ENCODE measurements at places on chromosomes 7 and 10.

DNA sequence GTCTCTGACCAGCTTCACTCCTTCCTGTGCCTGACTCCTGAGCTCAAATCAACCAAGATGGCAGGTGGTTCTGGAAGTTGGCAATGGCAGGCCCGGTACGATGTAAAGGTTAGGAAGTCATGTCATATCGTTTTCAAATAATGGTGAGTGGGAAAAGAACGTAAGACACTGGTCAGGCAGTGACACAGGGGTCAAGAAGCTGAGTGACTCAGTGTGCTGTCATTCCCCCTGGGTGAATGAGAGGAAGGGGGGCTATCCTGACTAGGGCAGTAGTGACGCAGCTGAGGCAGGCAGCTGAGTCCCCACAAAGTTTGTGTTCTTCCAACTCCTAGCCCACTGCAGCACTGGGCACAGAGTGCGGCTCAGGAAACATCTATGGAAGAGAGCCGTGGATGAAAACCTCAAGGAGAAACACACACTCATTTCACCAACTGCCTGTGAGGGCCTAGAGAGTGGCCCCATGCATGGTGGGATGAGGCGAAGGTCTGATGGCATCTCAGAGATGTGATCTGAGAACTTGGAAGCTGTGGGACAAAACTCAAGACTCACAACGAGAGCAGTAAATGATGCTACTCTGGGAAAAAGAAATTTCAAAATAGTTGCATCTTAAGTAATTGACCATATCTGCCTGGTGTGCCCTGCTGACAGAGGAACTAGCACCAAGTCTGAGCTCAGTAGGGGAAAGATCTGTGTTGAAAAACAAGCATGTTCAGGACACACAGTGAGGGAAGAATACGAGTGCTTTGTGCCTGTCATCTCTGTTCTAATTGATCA, 23.2 kb downstream of the CREB3L2 start:
- no peak for DNase-seq

- no peak for DNase-seq
Measured at GRCh38 chr7:157806711-157807110, 469.9 kb downstream of the DNAJB6 start.

DNA sequence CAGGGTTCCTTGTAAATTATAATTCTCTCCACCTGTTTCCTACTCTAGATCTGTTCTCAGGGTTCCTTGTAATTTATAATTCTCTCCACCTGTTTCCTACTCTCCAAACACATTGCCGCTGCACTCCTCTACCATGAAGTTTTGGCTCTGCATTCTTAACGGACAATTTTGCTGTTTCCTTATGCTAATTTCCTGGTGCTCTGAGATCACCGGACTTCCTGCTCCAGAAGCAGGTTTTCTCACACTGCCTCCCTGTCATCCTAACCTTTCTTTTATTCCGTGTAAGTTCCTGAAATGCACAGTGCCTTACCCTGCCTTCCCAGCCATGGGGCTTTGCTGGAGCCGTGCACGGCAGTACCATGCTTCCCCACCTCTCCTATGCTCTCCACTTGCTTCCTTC, 256.8 kb downstream of the PLXNA4 start:
- no peak for DNase-seq

- peak; percentile 91 for DNase-seq
Measured at GRCh38 chr7:27165089-27165995, at the start of gene HOXA9. Gene HOXA9 (minus strand): TSS chr7:27165537. CDS start chr7:27165457, 80 bp downstream.

GRCh38 chr10:91247360-91248111, 27.1 kb downstream of the PCGF5 start:
- DNase-seq, result no peak

DNA sequence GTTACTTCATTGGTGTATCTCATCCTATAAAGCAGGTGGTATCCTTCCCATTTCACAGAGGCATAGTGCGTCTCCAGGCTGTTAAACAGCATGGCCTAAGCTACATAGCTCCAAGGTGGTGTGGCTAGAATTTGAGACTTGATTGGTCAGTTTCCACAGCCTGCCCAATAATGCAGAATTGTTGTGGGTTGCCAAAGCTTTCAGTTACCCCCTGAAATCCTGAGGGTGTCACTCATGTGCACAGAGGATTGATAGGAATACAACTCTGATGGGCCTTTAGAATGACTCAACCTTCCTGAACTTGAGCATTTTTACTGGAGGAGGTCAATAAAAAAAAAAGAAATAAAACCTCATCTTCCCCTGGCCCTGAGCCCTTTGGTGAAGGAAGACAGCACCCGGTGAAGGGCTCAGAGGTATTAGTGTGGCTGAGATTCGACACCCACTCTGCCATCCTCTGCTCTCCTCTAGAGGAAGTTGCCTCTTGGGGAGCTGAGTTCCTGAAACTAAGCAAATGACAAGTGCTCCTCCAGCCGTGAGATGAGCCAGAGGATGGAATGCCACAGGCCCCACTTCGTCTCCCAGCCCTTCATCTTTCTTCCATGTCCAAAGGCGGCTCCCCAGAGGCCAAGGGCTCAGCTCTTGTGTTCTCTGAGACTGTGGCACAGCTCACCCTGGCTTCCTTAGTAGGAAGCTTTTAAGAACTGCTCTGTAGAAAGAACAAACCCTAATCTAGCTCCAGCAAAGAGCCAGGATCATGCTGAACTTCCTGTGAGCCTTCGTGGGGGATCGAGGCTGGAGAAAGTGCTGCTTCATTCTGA, 1.0 kb downstream of the ACSL5 start:
- no peak for DNase-seq

- DNase-seq, result no peak
Measured at GRCh38 chr10:92291921-92292845, 1.2 kb downstream of the MARCHF5 start.

DNA sequence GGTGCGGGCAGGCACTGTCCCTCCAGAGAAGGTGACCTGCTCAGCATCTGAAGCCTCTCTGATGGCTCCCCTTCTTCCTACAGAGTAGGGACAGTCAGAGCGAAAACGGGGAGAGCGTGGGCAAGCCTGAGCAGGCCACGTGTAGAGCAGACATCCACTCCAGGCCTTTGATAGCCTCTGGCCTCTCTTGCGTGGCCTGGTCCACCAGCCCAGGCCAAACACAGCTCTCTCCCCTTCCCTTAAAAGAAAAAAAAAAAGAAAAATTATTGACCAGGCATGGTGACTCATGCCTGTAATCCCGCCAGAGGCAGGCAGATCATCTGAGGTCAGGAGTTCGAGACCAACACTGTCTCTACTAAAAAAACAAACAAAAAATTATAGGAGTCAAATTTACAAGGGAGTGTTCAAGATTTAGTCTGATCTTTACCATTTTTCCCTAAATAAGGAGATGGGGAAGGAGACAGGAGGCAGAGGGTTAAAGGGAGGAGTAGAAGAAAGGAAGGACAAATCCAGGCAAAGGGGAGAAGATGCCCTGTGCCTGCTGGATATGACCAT, 84.8 kb downstream of the PLXNA4 start:
- DNase-seq, result no peak

- DNase-seq, result no peak
Measured at GRCh38 chr10:35015843-35016408, 74.2 kb downstream of the CUL2 start.

DNA sequence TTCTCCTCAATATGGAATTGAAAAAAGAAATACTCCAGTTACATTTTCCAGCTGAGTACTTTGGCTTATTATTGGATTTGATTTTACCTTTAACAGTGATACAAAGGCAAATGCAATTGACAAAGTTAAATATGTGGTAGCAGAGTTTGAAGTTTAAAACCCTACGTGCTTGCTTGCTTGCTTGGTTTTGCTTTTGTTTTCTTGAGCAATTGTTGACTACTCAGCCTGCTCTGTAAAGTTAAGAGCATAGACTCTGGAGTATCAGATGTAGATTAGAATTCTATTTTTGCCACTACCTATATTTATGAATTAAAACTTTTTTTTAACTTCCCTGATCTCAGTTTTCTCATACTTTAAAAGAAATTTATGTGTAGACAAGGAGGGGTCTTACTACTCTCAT, 51.4 kb downstream of the PCDH15 start:
- no peak for DNase-seq

DNA sequence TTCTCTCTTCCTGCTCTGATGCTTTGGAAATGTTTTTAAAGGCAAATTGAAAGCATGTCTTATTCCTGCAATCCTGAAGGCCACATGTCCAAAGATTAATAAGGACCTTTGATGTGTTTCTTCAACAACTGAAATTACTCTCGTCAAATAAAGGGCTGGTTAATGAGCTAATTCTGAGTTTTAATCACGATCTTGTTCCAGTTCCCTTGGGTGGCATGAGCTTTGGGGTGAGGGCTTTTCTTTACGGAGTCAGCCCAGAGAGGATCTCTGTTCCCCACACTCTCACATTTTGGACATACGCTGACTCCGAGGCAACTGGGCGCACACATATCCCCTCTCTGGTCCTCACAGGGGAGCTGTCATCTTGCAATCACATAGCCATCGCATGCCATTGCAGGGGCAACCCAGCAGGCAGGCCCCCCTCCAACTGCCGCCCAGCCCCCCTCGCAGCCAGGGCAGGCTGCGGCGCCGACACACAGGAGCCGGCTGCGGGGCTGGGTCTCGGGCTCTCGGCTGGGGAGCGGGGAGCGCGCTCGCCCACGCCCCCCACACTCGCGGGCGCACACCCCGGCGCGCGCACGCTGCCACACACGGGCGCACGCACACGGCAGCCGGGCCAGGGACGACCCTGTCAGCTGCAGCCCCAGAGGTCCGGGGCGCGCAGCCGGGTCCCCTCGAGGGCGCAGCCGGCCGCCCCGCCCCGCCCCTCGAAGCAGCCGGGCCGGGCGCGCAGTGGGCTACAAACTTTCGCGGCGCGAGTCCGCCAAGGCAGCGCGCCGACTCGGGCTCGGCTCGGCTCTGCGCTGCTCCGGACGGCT, at the start of gene GDF10:
TSS of gene GDF10 (plus strand) at position 587 of the 818 bp plus-strand sequence. CDS start 455 bp downstream, outside the sequence.
- no peak for DNase-seq

GRCh38 chr10:80924063-80924952, 386.6 kb downstream of the SH2D4B start:
- DNase-seq, result peak; percentile 2

DNA sequence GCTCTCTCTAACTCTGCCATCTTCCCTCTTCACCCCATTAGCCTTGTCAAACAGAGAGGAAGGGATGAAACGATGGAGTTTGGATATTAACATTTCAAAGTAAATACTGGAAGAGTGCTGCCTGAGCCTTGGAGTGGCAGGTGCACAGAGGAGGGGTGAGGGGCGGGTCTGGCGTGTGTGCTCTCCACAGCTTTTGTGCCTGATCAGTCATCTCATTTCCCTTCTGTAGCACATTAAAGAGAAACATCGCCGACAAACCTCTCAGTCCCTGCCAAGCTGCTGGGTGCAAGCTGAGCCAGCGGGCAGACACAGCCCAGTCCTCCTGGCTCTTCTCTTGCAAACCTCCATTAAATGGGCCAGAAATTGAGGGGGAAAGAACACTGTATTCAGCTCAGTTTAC, 76.2 kb downstream of the SLIT1 start:
- no peak for DNase-seq

- DNase-seq, result no peak
Measured at GRCh38 chr7:151020231-151020630, 4.1 kb downstream of the ATG9B start.

DNA sequence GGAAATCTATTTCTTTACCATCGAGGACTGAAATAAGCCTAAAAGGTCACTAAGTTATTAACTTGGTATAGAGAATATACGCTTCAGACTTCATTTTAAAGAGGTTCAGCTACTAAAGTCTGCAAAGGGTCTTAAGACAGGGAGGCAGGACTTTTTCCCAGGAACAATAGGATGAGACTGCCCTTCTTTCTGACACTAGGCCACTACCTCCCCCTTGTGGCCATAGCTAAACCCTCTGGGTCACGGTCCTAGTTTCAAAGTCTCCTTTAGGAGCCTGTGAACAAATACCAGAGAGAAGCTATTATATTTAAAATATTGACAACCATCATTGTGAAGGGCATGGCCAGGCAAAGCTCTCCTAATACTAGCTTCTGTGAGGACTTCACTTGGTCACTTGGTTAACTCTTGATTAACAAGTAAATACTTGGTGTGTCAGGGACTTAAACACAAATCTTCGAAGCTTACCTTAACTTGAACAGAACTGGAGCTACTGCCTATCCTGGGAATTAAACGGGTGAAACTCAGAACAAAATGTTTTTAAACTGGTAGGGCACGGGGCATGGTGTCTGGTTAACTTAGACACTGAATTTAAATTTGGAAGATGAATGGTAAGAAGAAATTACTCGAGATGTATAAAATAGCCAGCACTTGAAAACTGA, 75.6 kb downstream of the CCDC6 start:
- DNase-seq, result peak; percentile 10

DNA sequence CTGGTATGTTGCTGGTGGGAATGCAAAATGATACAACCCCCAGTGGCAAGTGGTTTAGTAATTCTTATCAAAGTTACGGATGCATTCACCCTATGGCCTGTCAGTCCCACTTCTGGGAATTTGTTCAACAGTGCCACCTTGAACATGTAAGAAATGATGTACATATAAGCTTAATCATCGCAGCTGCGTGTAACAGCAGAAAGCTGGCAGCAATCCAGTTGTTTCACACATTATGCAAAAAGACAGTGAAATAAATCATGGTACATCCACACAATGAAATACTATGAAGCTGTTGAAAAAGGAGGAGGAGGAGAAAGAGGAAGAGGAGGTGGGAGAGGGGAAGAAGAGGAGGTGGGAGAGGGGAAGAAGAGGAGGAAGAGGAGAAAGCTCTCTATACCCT, 76.2 kb upstream of the MYL10 start:
- DNase-seq, result no peak

DNA sequence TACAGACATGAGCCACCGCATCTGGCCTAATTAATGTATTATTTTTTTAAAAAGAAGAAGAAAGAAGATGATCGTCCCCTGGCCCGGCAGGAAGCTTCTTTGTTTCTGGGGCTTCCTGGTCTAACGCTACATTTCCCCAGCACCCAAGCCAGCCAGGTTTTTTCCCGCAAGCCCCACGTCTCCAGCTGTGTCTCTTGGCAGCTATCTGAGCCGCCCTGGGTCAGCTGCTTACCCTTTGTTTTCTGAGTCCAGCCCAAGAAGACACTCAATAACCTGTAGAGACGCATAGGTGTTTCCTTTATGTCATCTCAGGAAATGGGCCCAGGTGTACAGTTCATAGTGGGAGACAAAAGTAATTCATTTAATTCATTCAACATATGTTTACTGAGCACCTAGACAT, 110.2 kb downstream of the MTPAP start:
- no peak for DNase-seq

GRCh38 chr7:121503039-121503438, 106.9 kb upstream of the FAM3C start:
- DNase-seq, result no peak

GRCh38 chr7:88321694-88322093, 15.0 kb upstream of the STEAP4 start:
- no peak for DNase-seq

DNA sequence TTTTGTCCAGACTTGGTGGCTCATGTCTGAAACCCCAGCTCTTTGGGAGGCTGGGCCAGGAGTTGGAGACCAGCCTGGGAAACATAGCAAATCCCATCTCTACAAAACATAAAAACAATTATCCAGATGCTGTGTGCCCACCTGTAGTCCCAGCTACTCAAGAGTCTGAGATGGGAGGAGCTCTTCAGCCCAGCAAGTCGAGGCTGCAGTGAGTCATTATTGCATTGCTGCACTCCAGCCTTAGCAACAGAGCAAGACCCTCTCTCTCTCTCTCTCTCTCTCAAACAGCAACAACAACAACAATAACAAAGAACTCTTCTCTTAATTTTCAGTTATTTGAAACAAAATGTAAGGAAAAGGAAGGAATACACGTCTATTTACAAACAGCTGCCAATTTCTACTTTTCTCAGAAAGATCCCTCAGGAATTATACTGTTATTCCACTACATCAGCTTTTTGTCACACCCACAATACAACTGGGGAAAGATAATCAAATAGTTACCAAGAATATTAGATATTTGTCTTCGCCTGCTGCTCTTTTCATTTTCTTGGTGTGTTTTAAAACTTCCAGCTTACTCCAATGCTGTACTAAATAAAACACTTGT, 5.1 kb upstream of the TSPAN12 start:
- no peak for DNase-seq

GRCh38 chr7:154853727-154854095, 149.2 kb downstream of the PAXIP1 start:
- DNase-seq, result no peak

Data from fibroblast of skin of left biceps (primary cell).